ENCODE measurements at places on chromosomes 3 and 15. TPM values are rescaled to one million over a fixed set of nuclear protein-coding genes. Genes with fewer than 3 reads are reported as not detected.

C3orf85 gene
- not detected for total RNA-seq

DNA sequence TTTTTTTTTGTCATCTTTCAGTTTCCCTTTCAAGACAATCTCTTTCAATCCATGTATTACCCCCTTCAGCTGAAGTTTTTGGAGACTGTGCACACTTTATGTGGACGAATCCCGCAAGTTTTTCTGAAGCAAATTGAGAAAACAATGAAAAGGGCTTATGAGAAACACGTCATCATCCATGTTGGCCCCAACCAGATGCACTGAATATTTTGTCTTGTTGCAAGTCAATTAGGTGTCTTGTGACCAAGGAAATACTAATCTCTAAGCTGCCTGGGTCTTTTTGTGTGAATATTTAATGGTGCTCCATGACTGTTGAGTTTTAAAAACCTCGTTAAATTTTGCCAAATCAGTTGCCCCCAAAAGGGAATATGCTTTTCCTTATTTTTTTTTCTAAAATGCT is 21.7 kb upstream of the PPP4R2 start:
- no peak for DNase-seq

- DNase-seq: no peak
These were observed 137.7 kb downstream of the IGF1R start for GRCh38 chr15:98785807-98786621.

- DNase-seq: no peak
These were observed 78.2 kb downstream of the CYP19A1 start for GRCh38 chr15:51260202-51260601.

Data from M059J (cell line).